ENCODE measurements at places on chromosomes 7 and 10. TPM values are rescaled to one million over a fixed set of nuclear protein-coding genes. Genes with fewer than 3 reads are reported as not detected.
A peak's percentile ranks its signal among the peaks of the same experiment; 100 is the strongest.

- DNase-seq: no peak
Observed at GRCh38 chr7:81447351-81447952, 322.4 kb downstream of the HGF start.

GRCh38 chr7:27116031-27116961, 13.8 kb upstream of the HOXA2 start:
- no peak for DNase-seq

DNA sequence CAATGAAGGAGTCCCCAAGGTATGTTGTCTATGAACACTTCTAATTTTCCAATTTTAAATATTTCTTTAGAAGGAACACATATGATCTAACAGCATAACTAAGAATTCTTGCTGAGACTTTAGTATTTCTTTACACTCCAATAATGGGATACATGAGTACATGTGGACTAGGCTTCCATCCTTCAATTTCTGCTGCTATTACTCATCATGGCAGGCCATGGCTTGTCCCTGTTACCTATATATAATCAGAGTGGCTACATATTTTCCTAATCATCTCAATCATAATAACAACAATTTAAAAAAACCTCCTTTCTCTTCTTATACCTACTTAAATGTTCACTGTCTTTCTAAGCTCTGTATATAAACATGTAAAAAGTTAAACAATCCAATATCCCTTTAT, 60.3 kb upstream of the TAC1 start:
- no peak for DNase-seq

DNA sequence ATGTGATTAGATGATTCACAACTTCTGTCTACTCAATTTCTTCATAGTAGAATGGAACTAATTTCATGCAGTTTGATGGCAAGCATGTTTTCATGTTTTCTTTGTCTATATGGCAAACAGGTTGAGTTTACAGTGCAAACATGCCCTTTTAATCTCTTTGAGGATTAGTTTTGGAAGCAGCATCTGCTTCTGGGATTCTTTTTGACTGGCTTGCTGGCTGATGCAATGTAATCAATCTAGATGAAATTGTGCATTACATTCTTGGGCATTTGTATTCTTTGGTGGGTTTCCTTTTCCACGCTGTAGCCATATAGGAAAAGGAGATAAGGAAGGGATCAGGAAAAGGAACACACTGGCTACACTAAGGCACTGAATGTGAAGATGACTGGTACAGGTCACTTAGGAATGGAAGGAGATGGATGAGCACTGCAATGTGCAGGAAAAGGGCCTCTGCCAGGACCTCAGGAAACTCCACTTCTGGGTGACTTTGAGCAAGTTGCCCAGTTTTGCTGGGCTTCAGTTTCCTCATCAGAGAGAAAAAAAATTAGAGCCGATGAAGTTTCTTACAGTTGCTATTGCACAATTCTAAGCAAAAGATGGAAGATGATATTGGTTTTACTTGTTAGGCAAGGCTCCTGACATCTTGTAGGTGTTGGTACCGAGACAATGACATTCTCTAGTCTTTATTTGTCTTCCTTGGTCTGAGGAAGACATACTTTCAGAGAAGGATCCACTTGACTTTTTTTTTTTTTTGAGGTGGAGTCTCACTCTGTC, 269.1 kb downstream of the SUGCT start:
- no peak for DNase-seq

Gene CCM2
- 35.3 TPM for total RNA-seq

GRCh38 chr10:46542567-46543465, 13.6 kb downstream of the GPRIN2 start:
- DNase-seq: peak; percentile 75

Gene FFAR4
- total RNA-seq: 0.08 TPM

DNA sequence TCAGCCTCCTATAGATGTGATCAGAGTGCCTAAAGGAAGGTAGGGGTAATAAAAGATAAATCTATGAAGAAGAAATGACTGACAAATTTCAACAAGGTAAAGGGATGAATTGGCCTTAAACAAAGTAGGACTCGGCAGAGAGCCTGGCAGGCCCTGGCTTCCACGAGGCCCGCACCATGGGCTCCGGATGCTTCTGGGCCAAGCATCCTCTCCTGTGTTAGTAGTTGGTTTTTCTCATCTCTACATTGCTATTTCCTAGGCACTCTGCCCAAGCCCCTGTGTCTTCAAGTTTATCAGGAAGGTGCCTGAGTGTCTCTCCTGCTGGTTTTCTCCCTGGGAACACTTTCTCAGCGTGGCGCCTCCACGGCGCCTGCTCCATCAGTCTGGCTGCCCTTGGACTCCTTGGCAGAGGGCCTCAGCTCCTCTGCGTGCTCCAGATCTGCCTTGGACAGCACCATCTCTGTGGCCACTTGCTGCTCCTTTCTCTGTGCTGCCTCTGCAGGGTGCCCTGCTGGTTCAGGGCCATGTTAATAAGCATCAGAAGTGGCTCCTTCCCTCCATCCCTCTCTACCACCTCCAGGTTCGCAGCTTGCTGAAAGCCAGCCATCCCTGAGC, 413.3 kb upstream of the DPP6 start:
- no peak for DNase-seq

DNA sequence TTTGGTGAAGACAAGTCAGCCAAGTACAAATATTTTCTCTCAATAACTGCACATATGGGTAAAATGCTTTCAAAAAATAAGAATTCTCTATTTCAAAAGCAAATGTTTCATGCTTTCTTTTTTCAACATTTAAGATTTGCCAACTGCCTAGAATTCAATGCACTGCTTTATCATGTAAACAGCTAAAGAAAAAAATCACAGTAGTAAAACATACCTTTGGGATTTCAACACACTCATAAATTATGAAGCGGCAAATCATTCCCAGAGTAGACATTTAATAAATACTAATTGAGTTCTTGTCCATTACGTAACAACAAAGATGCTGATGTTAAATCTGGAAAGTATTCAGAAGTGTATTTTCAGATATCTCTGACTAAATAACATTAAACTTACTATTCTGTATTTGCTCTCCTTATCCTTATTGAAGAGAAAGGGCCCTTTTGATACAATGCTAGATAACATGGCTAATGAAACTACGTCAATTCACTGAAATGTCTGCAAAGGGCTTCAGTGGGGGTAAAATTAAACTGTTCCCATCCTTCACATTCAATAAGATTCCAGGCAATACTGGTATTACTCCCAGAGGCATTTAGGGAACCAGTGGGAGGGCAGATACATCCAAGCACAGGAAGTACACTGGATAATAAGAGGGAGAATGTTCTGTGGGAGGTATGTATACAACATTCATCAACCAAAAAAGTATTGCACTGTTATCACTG, 13.9 kb downstream of the NAPEPLD start:
- no peak for DNase-seq

Gene CPA2
- not detected for total RNA-seq

Gene CALHM3
- not detected for total RNA-seq

Gene LRRD1
- 0.43 TPM for total RNA-seq

Gene INHBA
- total RNA-seq: 14.1 TPM

DNA sequence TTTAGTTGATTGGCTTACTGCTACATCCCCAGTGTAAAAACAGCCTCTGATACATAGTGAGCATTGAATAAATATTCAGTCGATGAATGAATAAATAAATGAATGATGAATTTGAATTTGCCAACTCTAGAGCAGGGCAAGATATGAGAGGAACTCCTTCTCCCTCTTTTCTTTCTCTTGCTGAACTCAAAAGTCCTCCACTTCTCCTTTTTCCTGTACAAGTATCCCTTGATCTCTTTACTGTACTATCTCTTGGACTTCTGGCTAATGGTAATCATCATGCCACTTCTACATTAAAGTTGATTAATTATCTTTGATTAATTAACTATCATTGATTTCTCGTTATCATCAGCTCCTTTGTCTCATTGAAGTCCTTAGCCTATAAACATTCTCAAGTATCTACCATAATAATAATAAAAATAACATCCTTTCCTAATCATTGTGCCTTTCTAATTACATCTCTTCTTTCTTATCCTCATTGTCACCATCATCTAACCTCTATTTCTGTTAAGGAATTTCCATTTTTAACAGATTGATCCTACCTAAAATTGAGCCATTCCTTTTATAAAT, 10.6 kb downstream of the CPED1 start:
- DNase-seq: no peak

Gene FKBP6
- not detected for total RNA-seq

Gene SPDYE6
- total RNA-seq: not detected

Gene OPN4
- not detected for total RNA-seq

GRCh38 chr10:102542800-102543418, 39.1 kb downstream of the SUFU start:
- DNase-seq: no peak

GRCh38 chr10:94218493-94219183, 144.1 kb downstream of the NOC3L start:
- DNase-seq: no peak
